ENCODE measurements at places on chromosomes 11 and 22. TPM values are rescaled to one million over a fixed set of nuclear protein-coding genes. Genes with fewer than 3 reads are reported as not detected.

GRCh38 chr11:31337806-31338205 is 31.7 kb downstream of the DCDC1 start:
- DNase-seq, result no peak

GRCh38 chr11:47296045-47296444 is 26.1 kb downstream of the MADD start:
- DNase-seq, result no peak

Gene B3GAT1
- total RNA-seq, result 0.08 TPM

Gene E2F8
- 0.06 TPM for total RNA-seq

DNA sequence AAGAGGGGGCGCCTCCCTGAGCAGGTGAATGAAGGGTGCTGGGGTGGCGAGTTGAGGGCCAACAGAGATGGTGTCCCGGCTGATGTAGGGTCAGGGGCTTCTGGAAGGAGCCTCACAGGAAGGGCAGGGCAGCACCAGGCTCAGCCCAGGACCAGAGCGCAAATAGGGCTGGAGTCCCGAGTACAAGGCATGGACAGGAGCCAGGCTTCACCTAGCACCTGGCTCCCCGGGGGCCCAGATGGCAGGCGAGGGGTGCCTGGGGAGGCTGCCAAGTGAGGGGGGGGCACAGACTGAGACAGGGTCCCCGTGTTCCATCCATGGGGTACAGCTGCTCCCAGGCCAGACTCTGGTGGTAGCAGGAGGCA is 105.8 kb downstream of the KCNQ1 start:
- peak; percentile 12 for DNase-seq

DNA sequence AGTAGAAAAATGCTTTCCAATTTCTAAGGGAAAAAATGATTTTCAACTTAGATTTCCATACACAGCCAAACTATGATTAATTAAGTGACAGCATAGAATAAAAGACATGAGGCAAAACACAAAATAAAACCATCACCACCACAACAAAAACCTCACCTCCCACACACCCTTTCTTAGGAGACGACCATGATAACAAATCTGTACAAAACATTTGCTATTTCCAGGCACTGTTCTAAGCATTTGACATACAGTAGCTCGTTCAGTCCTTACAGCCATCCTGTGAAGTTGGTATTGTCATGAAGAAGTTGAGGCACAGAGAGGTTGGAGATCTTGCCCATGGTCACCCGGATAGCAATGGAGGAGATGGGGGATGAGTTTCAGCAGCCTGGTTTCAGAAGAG is 8.7 kb downstream of the SPI1 start:
- DNase-seq, result no peak

DNA sequence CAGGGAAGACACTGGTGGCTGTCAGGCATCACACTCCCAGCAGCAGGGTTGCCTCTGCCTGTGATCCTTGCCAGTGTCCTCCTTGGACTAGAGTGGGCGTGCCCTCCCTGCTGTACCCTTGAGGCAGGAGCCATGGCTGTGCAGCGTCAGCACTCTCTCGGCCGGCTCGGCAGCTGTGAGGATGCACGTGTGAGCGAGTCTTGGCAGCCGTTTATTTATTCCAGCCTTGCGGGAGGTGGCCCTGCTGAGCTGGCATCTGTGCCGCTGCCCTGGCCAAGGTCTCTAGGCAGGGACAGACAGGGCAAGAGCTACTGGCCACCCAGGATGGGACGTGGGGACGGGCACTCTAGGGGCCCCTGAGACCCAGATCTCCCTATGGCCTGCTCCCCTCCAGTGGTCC is 33.9 kb downstream of the TSPAN4 start:
- DNase-seq, result peak; percentile 80

- DNase-seq, result no peak
These were observed 32.8 kb upstream of the CCDC90B start for GRCh38 chr11:83318931-83319330.

DNA sequence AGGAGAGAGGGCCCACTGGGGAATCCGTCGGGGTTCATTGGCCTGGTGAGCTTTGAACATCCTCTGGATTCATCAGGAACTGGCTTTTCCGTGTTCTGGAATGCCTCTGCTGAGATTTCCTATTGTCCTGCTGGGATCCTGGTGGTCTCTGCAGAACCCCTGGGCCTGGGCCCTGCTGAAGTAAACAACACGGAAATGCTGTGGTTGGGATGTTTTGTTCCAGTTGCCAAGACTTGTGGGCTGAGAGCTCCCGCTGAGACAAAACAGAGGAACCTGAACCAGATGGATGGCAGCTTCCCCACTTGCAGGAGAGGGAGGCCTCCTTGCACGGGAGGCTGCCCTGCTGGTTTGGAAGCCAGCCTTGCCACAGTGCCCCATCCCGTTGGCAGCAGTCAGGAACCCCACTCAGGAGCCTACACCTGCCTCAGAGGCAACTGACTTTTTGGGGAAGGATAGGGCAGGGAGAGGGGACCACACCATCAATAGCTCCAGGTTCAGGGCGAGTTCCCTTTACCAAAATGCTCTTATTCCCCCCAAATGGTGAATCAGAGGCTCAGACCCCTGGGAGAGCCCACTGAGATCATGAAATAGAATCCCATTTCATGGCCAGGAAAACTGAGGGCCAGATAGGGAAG is 60.7 kb downstream of the LRRC32 start:
- no peak for DNase-seq

- no peak for DNase-seq
These were observed 347.2 kb downstream of the TTC28 start for GRCh38 chr22:28332410-28332809.

DNA sequence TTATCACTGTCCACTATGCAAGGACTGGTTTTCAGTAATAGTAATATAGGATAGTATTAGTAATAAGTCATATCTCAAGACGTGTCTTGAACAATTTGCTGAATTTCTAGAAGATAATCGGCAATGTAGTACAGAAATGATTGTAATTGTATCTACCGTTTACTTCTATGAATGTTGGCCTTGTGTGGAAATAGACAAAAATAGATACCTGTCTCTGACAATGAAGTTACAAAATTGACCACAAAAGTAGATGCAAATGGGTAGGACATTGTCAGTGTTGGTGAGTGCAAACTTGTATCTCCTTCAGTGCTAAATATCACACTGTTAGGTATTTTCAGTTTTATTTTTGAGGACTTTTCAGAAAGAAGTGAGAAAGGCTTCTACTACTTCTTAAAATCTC is 43.1 kb downstream of the SVIP start:
- no peak for DNase-seq

Gene HEPHL1
- not detected for total RNA-seq

Gene EXPH5
- total RNA-seq, result 4.1 TPM

GRCh38 chr22:43478621-43479300 is 66.9 kb downstream of the MPPED1 start:
- DNase-seq, result peak; percentile 45

DNA sequence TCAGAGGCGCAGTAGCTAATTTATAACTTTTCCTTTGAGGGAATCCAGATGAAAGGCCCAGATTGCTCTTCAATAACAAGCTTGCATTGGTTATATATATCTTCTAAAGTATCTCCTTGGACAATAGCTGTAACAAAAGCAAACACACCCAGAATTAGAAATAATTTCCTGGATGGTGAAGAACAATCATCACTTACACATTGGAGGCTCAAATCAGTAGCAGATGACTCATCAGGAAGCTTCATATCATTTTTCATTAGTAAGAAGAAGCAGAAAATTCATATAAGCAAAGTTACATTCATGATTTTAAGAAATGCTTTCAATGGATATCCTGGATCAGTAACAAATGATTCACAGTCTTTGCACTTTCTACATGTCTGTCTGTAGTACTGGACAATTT is 173.6 kb upstream of the CCDC90B start:
- DNase-seq, result no peak

DNA sequence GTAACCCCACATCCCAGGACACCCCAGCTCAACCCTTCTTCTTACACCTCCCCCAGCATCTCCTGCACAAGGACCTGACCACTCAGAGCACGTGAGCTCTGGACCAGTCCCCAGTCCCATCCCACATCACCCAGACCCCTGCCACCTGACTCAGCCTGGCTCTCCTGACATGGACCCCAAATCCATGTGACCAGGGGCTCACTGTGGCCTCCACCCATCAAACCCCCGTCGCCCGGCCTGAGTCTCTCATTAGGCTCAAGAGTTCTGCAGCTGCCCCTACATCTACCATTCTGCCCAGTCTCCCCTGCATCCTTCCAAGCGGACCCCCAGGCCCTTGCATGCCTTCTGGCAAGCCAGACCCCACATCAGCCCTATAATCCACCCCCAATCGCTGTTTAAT is 1.9 kb upstream of the LIF start:
- DNase-seq, result no peak

- no peak for DNase-seq
These were observed 96.5 kb downstream of the DSCAML1 start for GRCh38 chr11:117700551-117700950.

DNA sequence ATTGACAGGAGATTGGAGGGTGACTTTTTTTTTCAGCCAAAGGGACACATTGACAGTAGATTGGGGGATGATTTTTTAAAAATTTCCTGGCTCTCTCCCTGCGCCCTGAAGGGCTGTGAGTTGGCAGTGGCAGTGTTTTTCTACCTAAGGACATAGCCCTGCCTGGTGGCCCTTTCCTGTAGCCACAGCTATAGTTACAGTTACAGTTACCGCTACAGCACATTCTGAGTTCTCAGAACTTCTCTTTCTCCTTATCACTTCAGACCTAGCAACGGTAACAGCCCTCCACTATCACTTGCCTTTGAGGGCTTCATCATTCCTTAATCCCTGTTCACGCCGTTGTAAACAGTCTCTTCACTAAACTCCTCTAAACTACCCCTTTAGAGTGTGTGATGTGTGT is 684 bp downstream of the MRGPRX2 start:
- no peak for DNase-seq

- peak; percentile 80 for DNase-seq
These were observed 583 bp downstream of the APLP2 start for GRCh38 chr11:130070109-130070845.

Gene SERHL2
- total RNA-seq, result 0.67 TPM

DNA sequence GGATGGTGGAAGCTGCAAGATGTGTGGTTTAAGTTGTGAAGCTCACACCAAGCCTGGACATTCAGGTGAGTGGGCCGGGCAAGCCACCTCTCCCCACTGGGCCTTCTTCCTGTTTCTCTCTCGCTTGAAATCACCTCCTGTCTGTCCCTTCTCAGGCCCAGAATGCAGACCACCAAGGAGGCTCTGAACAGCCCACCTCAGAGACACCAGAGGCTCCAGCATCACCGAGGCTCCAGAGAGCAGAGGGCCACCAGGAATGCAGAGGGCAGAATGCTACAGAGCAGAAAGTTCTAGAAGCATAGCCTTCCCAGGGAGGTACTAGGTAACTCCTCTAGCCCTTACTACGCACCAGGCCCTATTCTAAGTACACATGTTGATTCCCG is 14.8 kb upstream of the IL2RB start:
- no peak for DNase-seq

GRCh38 chr11:78770931-78771330 is 196.3 kb upstream of the NARS2 start:
- no peak for DNase-seq

DNA sequence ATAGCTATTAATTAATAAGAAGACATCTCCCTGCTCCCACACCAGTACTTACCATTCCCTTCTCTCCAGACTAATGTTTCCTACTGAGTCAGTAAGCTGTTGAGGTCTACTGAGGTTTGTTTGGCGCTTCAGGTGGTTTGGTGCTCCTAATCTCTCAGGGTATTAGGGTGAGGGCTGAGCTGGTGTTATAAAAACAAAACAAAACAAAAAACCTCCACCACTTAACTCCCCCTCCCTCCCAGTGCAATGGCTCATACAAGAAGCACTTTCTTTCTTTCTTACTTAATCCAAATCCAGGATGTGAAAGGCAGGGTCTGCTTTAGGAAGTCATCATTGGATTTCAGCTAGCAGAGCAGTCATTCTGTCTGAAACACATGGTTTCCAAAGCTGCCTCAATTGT is 15.3 kb downstream of the CSTPP1 start:
- DNase-seq, result no peak

GRCh38 chr22:36864454-36865215 is 3.8 kb downstream of the NCF4 start:
- no peak for DNase-seq

GRCh38 chr11:65485920-65486219 is 13.0 kb upstream of the MALAT1 start:
- DNase-seq, result no peak

Gene TRPM5
- total RNA-seq, result 0.88 TPM

GRCh38 chr11:21963013-21963412 is 229.9 kb upstream of the ANO5 start:
- DNase-seq, result no peak

- no peak for DNase-seq
These were observed 4.9 kb downstream of the ADORA2A start for GRCh38 chr22:24432059-24432853.

DNA sequence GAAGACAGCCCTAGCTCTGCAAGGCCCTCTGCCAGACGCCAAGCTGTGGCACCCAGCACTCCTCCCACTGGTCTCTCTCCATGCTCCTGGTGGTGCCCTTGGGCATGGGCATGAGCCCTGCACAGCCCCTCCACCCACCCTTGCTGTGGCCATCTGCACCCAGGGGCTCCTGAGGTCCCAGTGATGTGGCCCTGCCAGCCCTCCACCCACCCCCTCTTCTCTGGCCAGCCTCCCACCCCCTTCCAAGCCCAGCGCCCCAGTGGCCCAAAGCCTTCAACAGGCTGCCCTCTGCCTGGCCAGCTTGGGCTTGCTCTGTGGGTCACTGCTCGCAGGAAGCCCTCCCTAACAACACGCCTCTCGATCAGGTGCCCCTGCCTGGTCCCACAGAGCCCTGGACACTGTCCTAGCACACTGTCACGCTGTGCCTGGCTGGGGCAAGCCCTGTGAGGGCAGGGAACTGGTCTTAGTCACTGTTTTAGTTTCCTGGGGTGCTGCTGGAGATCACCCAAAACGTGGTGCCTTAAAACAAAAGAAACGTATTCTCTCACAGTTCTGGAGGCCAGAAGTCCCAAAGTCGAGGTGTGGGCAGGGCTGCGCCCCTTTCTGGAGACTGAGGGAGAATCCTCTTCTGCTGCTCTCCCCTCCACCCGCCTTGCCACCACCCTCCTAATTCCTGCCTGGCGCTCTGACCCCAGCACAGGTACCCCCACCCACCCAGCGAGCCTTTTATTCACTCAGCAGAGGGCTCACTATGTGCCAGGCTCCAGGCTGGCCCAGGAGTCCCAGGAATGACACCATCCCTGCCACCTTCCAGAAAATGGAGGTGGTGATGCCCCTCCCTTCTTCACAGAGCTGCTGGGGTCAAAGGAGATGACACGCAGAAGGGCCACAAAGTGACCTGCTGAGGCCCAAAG is 14.7 kb downstream of the SULT4A1 start:
- DNase-seq, result no peak

DNA sequence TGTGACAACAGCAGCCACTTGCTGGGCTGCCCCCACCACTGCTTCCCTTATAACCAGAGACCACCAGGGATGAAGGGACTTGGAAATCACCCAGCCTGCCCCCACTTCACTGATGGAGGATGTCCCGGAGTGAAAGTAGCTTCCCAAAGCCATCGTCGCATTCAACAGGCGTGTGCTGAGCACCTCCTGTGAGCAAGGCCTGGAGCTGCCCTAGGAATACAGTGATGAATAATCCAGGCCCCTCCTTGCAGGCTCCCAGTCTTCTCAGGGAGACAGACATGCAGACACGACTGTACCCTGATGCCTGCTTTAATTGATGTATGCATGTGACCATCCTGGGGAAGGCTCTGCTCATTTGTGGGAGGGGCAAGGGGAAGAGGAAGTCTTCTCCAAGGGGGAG is 22.6 kb downstream of the PTPN5 start:
- no peak for DNase-seq

Data from pancreas (tissue), 10 donors.